T-cell (primary cell): ENCODE measurements at places on chromosomes 16 and 17. TPM values are rescaled to one million over a fixed set of nuclear protein-coding genes. Genes with fewer than 3 reads are reported as not detected.

The GPR142 gene
- not detected for total RNA-seq

The P2RX5 gene
- 29.9 TPM for total RNA-seq

DNA sequence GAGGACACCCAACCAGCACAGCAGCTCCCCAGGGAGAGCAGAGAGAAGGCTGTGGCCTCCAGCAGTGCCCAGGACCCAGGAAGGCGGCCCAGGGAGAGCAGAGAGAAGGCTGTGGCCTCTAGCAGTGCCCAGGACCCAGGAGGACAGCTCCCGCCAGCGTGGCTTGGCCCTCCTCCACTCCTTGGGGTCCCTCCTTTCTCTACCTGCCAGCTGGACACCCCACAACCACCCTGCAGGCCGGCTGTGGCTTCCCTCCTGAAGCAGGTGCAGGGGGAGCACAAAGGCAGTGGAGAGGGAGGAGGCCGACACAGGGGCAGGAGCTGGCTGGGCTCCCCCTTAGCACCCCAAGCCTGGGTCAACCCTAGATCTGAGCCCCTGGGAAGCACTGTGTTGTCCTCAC lies 54.1 kb upstream of the FASN start:
- no peak for DNase-seq

DNA sequence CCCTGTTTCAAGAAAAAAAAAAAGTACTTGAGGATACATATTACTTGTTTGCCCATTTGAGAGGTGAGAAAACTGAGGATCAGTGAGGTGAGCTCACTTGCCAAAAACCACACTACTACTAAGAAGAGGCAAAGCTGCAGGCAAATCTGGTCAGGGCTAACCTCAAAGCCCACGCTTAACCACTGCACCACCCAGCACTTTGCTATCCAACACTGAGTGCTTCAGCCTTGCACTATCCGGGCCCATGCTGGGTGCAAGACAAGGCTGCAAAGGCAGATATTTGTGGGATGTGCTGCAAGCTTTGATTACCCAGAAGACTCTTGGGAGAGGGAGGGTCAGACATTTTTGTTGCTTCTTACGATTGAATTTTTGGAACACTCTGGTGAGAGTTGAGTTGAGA lies 23.6 kb upstream of the NLRP1 start:
- DNase-seq, result no peak

The SP6 gene
- total RNA-seq, result 0.26 TPM

- peak; percentile 7 for DNase-seq
These were observed 885 bp downstream of the ZNF207 start for GRCh38 chr17:32350666-32351418.

DNA sequence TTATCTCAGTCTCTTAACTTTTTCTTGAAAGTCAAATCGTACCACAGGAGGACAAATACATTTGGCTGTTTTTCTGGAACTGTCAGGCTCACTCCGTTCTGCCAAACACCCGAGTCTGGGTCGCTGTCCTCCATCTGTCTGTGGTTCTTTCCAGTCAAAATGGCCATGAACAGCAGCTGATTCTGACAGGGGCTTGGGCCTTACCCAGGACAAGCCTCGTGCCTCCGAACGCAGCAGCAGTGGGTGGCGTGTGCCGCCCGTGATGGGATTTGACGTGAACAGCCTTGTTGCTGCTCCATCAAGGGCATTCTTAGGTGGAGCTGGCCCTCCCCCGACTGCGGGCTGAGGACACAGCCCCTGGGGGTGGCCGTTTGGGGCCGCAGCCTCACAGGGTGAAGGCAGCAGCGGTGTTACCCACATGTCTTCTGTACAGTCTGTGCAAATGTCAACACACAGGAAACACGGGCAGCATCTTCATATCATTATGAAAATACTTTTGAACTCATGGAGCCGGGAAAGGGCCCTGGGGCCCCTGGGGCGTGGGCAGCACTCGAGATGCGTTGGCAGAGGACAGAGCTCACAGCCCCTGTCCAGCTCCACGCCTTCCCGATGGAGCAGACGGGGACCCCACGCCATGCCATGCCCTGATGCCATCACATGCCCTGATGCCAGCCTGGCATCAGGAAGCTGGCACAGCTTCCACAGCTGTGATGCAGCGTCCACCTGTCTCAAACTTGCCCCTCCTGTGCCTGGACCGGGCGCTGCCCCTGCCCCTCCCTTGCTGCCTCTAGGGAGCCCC lies 8.6 kb upstream of the ACSF3 start:
- no peak for DNase-seq

- DNase-seq, result no peak
These were observed 28.5 kb downstream of the IQCK start for GRCh38 chr16:19746561-19746960.

DNA sequence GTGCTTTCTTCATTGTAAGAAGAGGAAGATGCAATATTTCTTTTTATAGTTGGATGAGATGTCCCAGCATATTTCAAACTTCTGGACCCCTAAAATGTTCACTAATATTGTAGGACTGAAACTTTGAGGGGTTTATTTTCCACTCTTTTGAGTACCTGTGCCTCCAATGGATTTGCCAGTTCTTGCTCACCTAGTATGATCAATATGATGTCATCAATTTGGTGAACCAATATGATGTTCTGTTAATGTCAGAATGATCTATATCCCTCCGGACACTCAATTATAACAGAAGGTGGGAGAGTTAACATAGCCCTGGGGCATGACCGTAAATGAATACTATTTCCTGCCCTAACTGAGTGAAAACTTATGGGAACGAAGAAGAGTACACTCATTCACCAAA lies 178.3 kb downstream of the CBLN1 start:
- no peak for DNase-seq

DNA sequence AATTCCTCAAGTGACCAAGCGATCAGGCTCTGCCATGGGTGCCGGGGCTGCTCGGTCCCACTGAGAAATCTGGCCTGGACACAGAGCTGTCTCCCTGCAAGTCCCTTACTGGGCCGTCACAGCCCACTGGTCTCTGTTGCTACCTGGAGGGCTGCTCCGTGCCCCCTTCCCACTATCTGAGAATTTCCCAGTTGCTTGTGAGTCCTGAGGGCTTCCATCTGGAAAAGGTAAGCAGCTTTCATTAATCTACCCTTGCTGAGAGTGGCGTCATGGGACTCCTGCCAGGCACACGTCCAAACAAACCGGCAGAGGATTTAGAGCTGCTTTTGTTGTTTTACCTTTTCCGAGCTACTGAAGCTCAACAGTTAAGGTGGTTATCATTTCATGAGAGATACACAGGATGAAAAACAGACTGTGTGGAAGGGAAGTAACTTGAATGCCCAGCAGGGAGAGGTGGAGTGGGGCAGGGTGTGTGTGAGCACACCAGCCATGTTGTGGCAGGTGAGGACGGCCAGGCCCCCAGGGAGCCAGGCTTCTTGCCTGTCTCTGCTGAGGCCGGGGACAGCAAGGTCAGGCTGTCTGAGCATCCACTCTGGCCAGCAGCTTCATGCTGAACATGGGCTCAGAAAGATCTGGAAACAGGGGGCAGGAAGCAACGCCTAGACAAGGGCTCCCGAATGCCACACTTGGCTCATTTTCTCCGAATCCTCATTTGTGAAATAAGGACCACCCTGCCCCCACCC lies 50.6 kb downstream of the GTF3C1 start:
- DNase-seq, result no peak

DNA sequence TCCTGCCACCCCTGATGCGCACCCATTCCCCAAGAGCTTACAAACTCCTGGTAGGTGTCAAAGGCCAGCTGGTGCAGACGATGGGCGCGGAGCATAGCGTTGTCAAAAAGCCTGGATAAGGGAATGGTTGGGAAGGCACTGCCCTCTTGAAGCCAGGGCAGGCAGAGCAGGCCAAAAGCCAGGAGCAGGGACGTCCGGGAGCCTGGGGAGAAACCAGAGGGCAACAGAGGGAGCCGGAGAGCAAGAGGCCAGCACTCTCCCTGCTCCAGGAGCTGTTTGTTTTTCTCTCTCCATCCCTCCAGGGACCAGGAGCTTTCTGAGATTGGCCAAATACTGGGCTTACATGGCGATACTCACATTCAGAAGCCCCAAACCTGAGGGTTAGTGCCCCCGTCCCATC lies 334 bp downstream of the GH1 start:
- DNase-seq, result no peak

The EME1 gene
- 0.75 TPM for total RNA-seq

The FZD2 gene
- not detected for total RNA-seq

DNA sequence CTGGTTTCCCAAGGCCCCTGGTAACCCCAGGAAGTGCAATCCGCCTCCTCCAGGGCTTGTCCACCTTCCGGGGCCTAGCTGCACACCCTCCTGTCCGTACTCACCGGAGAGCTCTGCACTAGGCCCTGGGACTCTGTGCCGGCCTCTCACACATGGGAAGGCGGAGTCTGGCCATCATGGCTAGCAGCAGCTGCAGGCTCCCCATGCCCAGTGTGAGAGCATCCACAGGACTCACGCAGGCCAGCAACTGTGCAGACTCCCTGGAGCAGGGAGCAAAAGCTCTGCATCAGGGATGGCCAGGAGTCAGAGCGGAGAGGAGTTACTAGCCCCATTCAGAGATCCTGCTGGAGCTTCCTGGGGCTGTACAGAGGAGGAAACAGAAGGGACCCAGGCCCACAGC lies 20.2 kb downstream of the FOXN1 start:
- no peak for DNase-seq

The CCL4L2 gene
- 12.6 TPM for total RNA-seq

- DNase-seq, result peak; percentile 22
These were observed 1.5 kb downstream of the CASKIN1 start for GRCh38 chr16:2194852-2195321.

- peak; percentile 26 for DNase-seq
These were observed 12.8 kb downstream of the ATPAF2 start for GRCh38 chr17:18025945-18026776.

DNA sequence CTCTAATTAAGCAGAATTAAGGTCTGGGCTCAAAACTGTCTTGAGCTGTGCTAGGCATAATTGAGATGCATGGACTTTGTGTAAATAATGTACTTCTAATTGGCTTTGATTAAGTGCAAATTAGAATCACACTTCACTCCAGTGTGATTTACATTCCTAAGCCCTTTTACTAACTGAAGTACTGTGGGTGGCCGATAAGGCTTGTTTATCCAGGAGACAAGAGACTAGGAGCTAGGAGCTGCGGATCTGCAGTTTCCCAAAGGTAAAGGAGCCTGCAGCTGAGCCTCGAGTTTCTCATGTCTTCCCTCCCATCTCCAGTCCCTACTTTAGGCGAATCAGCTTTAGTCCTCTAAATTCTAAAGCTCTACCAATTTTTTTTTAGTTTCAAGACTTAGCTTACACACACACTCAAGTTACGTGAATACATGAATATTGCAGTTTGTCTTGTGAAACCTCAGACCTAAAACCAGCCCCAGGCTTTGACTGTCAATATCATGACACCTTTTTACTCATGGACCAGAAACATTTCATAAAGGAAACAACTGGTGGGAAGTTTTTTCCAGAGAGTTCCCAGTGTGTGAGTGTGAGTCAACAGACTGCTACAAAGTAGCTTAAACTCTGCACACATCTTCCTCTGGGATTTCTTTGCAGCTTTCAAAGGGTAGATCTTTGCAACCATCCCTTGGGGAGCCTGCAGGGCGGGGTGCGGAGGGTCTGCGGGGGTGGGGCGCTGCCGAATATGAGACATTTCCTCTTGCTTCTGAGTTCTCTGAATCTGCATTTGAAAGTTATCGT lies 113.9 kb upstream of the TBX2 start:
- no peak for DNase-seq

GRCh38 chr16:66372898-66373155 lies 6.3 kb downstream of the CDH5 start:
- no peak for DNase-seq

The SRL gene
- total RNA-seq, result not detected

The ABAT gene
- 13.2 TPM for total RNA-seq

The CHD9 gene
- total RNA-seq, result 33.8 TPM

GRCh38 chr16:15604460-15605440 lies 38.2 kb downstream of the MARF1 start:
- no peak for DNase-seq

The TMEM92 gene
- not detected for total RNA-seq

DNA sequence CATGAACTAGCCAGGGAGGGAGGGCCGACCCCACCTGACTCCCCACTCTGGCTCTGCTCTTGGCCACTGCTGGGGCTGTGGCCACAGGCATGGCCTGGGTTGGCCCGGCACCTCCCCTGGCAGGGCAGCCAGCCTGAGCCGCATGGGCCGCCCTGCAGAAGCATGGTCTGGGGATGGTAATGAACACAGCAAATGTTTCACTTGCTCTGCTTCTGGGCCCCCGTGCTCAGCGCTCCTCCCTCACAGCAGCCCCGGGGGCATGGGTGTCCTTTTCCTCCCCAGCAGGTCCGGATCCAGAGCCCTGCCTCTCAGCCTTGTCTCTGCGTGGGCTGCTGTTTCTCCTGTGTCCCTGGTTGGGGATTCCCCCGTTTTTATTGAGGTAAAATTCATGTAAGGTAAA lies 30.9 kb upstream of the KCNJ12 start:
- DNase-seq, result no peak

DNA sequence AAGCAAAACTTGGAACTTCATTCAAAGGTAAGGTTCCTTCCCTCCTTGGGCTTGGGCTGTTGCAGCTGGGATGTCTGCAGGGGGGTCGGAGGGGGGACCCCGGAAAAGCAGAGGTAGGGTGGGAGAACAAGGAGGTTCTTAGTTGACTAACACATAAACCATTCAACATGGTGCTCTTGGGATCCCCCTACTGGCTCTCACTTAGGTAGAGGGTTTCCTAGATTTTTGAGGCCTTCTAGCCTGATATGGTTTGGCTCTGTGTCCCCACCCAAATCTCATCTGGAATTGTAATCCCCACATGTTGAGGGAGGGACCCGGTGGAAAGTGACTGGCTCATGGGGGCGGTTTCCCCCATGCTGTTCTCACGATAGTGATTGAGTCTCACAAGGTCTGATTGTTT lies 93.9 kb downstream of the RGS9 start:
- no peak for DNase-seq

GRCh38 chr16:66205287-66206231 lies 160.9 kb upstream of the CDH5 start:
- DNase-seq, result no peak
